ENCODE measurements at places on chromosomes 1 and 21. TPM values are rescaled to one million over a fixed set of nuclear protein-coding genes. Genes with fewer than 3 reads are reported as not detected.

GRCh38 chr1:159913451-159914192 is 11.7 kb downstream of the TAGLN2 start:
- DNase-seq, result no peak

- DNase-seq, result no peak
These were observed 27.7 kb upstream of the AJAP1 start for GRCh38 chr1:4626560-4627319.

- DNase-seq, result no peak
These were observed 65.2 kb upstream of the FAM163A start for GRCh38 chr1:179677882-179678281.

DNA sequence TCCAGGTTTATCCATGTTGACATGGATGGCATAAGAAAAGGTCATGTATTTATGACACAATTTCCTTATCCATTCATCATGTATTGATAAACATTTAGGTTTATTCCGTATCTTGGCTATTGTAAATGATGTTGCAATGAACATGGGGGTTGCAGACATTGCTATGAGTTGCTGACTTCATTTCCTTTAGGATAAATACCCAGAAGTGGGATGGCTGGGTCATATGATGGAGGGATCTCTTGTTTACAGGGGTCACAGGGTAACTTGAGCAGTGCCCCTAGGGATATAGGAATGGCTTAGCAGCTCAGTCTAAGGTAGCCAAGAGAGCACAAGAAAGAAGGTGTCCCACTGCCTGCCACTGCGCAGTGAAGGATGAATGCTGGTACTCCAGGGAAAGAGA is 229.6 kb upstream of the COA6 start:
- DNase-seq, result no peak

DNA sequence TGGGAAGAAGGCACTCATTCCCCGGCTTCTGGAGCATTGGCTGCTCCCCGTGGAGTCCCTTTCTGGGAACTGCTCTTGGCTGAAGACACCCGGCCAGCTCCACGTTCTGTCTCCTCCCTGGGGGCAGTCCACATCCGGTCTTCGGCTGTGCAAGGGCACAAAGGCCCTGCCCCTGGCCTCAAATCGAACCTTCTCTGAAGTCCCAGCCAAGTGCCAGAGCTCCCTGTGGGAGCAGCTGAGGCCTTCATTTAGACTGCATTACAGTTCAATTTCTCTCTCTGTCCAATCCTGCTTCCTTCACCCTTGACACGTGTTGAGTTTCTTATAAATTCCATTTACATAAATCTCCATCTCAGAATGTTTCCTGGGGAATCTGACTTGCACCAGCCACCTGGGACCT is 132.9 kb upstream of the POU3F1 start:
- DNase-seq, result no peak

- no peak for DNase-seq
These were observed 71.2 kb downstream of the VWA5B1 start for GRCh38 chr1:20361805-20362381.

GRCh38 chr1:37890378-37891014 is 31.1 kb upstream of the MTF1 start:
- no peak for DNase-seq

DNA sequence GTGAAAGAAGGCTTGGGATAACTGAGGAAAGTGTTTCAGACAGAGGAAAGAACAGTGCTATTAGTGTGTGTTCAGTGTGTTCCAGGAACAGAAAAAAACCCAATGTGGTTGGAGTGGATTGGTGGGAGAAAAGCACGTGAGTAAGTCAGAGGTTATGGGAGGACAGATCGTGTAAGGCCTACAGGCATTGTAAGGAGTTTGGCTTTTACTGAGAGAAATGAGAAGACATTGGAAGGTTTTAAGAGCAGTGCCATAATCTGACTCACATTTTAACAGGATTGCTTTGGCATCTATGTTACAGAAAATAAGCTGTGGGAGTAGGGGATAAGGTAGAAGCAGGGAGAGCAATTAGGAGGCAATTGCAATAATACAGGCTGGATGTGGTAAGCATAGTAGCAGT is 4.8 kb downstream of the ARPC5 start:
- DNase-seq, result no peak

- no peak for DNase-seq
These were observed 58.1 kb upstream of the SH3GLB1 start for GRCh38 chr1:86646256-86646655.

DNA sequence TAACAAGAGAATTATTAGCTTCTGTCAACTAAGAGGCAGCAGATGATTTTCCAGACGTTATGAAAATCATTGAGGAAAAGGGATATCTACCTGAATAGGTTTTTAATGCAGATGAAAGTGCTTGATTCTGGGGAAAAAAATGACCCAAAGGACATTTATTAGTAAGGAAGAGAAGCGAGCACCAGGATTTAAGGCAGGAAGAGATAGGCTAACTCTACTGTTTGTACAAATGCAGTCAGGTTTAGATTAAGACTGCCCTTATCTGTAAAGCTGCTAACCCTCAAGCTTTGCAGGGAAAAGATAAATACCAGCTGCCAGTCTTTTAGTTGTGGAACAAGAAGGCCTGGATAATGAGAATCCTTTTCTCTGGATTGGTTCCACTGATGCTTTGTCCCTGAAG is 33.0 kb upstream of the LRIG2 start:
- DNase-seq, result no peak

GRCh38 chr1:154878371-154879037 is 8.4 kb upstream of the KCNN3 start:
- peak; percentile 84 for DNase-seq

The KCND3 gene
- total RNA-seq, result 7.4 TPM

The TCEA3 gene
- total RNA-seq, result 20.6 TPM

The PDZK1IP1 gene
- not detected for total RNA-seq

The NT5C1A gene
- 1.8 TPM for total RNA-seq

All from uterus (tissue), 4 donors.